ENCODE measurements at places on chromosomes 1 and 21.

GRCh38 chr1:235586413-235586812 is 63.2 kb downstream of the GNG4 start:
- no peak for DNase-seq

DNA sequence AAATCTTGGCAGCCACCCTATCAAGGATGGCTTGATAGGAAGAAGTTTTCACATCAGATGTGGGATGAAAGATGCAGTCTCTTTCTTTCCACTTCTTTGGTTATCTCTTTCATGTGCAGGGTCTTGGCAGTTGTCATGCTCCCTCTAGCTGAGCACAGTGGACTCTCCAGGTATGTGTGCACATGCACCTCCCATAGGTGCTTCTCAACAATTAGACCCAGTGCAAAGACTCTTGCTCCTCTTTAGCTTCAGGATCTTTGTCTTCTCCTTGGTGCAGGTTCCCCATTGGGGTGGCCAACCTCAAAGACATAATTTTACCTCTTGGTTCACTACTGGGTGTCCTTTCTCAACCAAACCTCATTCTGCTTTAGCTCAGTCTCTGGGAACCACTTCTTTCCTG is 80.7 kb downstream of the TBX15 start:
- DNase-seq: no peak

DNA sequence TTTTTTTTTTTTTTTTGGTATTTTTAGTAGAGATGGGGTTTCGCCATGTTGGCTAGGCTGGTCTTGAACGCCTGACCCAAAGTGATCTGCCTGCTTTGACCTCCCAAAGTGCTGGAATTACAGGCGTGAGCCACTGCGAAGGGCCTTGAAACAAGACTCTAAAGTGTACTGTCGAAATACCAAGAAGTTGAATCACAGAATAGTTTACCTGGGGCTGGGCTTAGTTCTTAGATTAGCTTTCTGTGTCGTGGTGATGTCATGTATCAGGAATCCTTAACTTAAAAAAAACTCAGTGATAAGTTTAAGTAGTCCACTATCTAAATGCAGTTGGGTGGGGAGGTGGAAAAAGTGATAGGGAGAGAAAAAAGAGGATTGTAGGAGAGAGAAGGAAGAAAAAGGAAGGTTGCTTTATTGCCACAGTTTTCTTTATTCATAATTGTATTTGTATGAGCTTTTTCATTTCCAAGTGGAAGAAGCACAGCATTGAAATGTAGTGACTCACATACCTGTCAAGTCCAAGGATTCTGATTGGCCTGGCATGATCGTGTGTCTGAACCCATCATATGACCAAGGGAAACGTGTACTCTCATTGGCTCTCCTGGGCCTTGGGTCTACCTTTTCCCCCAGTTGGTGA is 13.4 kb downstream of the ITSN1 start:
- no peak for DNase-seq

GRCh38 chr1:217620814-217621213 is 10.1 kb downstream of the GPATCH2 start:
- no peak for DNase-seq

GRCh38 chr1:160243767-160244166 is 18.6 kb downstream of the DCAF8 start:
- DNase-seq: no peak

DNA sequence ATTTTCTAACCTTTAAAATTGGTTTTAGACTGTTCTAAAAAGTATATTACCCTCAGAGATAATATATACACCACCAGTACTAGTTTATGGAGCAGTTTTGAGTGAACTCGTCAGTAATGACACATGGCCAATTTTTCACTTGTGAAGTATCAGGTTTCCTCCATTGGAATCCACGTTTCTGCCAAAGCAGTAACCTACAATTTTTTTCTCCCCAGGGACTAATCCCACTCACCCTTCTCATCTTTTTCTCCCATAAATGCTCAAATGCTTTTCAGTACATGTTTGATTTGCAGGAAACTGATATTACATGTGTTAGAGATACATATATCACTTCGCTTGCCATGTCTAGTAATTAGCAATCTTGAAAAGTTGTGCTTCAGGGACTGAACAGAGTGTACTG is 94.1 kb downstream of the COL24A1 start:
- no peak for DNase-seq

DNA sequence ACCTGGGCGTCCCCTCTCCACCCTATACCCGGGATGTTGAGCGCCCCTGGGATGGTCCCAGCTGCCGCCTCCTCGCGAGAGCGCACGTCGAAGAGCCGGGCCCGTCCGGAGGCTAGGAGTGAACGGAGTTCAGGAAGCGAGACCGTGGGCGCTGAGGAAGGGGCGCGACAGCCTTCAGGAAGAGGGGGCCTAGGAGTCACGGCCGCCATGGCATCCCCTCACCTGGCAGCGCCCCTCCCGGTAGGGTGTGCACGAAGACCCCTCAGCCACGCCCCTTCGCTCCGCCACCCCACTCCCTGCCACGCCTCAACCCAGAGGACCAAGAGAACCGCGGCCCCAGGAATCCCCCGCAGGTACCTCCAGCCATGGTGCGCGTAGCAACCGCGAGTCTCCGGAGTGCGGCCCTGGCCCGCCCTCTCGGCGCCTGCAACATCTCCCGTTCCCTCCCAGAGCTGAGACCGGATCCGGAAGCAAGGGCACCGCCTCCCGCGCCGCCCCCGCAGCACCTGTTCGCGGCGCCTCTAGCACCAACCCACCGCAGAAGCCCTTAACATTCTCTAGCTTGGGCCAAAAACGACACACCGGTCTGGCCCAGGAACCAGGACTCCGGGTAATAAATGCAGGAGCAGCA is at the start of gene TSTD1:
Gene TSTD1 (minus strand): TSS at position 442 of the 631 bp plus-strand sequence. CDS start 75 bp downstream, at position 367.
- no peak for DNase-seq

DNA sequence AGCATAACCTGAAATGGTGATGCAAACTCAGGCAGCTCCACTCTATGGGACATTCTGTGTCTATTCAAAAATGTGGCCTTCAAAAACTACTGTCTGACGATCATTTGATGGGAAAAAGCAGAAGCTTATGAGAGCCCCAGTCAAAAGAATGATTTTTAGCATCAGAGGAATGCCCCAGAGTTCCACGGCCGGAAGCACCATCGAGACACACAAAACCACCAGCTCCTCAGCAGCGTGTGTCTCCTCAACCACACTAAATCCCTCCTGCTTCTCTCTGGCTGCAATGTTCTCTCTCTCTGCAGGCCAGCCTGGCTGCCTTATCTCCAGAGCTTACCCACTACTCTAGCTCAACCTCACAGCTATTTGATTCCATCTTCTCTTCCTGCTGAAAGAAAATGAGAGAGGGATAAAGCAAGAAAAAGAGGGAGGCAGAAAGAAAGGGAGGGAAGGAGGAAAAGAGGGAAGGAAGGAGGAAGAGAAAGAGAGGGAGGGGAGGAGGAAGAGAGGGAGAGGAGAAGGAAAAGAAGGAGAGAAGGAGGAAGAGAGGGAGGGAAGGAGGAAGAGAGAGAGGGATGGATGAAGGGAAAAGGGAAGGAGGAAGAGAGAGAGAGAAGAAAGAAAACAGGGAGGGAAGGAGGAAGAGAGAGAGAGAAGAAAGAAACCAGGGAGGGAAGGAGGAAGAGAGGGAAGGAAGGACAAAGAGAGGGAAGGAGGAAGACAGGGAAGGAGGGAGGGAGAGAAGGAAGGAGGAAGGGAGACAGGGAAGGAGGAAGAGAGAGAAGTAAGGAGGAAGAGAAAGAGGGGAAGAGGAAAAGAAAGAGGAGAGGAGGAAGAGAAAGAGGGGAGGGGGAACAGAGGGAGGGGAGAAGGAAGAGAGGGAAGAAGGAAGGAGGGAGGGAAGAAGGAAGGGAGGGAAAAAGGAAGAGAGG is 33.5 kb upstream of the LAPTM5 start:
- DNase-seq: no peak

DNA sequence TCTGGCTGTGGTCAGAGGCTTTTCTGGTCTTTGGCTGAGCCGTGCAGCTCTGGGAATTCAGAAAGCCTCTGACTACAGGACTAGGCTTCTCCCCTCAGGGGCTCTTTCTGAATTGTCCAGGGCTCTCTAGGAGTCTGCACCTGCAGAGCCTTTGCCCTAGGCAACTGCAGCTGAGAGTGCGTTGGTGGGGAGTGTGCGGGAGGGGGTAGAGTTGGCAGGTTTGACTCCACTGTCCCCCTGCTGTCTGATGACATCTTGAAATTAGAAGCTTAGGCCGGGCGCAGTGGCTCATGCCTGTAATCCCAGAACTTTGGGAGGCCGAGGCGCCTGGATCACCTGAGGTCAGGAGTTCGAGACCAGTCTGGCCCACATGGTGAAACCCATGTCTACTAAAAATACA is 32.9 kb downstream of the KIAA1614 start:
- DNase-seq: no peak

DNA sequence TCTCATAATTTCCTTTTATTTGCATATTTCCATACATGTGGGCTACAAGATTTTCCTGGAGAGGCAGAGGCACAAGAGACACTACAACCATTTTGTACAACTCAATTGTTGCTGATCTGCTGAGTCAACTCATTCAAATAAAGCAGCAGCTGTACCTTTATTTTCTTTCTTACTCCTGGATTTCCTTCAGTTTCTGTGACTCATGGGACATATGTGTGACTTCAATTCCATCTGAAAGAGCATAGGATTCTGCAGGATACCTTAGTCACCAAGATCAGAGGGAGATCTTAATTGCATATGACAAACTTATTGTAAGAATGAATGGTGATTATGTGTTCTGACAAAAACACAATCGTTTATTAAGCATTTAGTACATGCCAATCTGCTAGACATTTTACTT is 2219.4 kb downstream of the NCAM2 start:
- DNase-seq: no peak

GRCh38 chr1:36864182-36864822 is 170.0 kb downstream of the GRIK3 start:
- no peak for DNase-seq

DNA sequence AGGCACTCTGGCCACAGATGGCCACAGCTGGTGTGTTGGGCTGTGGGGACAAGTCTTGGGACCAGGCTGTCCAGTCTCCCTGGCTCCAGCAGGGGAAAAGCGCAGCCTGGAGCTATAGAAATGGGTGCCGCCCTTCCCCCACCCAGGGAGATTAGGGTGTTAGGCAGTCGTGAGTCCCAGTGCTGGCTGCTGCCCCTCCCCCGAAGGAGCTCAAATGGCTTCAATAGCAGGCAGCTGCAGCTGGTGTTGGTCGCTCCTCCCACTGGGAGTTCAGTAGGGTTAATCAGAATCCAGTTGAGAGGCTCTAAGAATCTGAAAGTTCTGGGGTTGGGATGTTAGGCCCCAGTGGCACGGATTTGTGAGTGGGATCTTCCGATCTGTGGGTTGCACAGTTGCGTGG is 595.6 kb upstream of the PKN2 start:
- no peak for DNase-seq

DNA sequence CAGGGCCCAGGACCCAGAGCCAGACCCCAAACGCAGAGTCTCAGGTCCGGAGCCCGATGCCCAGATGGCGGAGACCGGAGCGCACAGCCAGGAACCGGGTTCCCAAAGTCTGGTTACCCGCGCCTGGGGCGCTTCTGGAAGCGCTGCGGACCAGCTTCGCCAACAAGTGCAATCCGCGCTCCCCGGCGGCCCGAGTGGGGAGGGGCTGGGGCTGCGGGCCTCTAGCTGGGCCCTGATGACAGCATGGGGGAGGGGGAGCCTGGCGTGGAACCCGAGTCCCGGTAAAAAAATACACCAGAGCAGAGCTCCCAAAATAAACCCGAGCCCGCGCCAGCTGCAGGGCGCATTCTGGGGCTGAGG is 494 bp downstream of the NT5C1A start:
- DNase-seq: no peak

Data from esophagus squamous epithelium (tissue), 5 donors.